ENCODE measurements at places on chromosomes 4 and X. TPM values are rescaled to one million over a fixed set of nuclear protein-coding genes. Genes with fewer than 3 reads are reported as not detected.

DNA sequence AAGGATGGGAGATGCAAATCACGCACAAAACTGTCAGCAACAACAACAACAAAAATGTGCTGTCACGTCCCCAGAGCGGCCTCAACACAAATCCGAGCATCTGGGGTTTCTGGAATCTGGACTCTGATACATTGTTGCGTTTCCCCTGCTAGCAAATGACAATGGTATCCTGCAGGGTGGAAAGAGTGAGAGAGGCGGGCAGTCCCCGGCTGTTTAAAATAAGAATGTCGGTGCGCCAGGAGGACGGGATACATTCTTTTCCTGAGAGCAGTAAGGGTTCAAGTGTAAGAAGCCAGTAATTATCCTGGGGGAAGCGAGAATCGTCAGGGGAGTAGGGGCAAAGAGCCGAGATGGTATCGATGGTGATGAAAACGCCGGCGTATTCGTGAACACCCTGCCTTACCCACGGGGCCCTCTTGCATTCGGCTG, 310.2 kb downstream of the ASMT start:
- no peak for DNase-seq

GRCh38 chr4:151284534-151285245, 7.7 kb downstream of the PRSS48 start:
- no peak for DNase-seq

DNA sequence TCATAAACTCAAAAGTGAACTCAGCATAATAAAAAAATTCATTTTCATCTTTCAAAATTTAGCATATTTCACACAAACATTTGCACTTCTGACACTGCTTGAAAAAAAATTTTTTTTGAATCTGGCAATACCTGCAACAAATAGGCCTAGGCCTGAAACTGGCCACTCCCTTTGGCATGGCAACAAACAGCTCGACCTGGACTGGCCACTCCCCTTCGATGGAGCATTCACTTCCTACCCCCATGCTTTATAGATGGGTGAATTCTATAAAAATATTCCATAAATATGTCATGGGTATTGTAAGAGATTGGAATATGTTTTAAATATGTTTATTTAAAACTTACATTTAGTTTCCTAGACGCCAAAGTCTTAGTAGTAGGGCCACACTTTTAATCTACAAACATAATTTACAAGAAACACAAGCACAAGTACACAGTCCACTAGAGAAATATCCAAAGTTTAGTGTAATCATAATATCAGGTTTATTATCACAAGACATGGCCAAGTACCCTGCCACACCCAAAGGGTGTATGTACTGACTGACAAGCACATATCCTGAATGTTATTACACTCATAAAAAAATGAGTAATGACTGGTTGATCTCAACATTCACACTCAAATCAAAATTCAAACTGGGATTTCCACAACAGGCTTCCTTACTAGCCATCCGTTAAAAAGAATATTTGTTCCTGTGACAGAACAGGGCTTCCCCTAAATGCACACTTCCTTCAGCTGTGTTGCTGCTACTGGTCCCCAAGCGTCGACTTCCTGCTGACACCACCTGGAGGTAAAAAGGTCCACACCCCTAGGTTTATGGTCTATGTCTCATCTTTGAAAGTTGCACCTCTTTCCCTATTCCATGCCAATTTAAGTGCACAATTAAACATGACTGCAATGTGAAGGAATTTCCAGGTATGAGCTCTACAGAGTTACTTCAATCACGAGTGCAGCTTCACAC, 271.5 kb downstream of the NR3C2 start:
- no peak for DNase-seq

GRCh38 chr4:2289311-2289954, 27.5 kb upstream of the MXD4 start:
- no peak for DNase-seq

DNA sequence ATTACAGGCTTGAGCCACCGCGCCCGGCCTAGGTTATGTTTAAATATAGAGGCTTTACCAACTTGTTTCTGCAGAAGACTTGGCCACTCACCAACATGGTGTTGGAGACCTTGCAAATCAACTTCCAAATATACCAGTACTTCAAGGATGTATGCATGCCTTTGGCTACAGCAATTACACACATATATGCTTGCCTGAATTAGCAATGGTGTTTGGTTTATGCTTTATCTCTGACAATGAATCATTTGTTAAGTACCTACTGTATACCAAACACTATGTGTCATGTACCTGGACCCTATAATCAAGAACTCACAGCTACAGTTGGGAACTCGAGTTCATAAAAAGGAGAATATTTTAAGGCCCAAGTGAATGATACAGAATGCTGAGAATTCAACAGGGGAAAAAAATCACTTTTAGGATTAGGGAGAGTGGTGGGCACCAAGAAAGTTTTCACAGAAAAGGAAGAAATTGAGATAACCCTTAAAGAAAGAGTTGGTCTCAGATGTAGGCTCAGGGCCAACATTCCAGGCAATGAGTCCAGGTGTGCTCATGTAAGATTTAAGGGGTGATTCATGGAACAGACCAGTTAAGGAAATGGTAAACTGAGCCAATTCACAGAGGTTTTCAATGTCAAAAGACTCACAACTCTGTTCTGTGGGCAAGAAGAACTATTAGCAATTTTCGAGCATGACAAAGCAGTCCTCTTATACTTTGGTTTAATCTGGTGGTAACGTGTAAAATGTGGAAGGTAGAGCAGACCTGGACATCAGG, 98.9 kb downstream of the BCOR start:
- no peak for DNase-seq

GRCh38 chr4:38921151-38921550, 53.5 kb downstream of the FAM114A1 start:
- no peak for DNase-seq

The MSX1 gene
- 2.0 TPM for polyA plus RNA-seq

Measured in hindlimb muscle (tissue), 1 donor.